ENCODE measurements at places on chromosomes 5 and 9.

DNA sequence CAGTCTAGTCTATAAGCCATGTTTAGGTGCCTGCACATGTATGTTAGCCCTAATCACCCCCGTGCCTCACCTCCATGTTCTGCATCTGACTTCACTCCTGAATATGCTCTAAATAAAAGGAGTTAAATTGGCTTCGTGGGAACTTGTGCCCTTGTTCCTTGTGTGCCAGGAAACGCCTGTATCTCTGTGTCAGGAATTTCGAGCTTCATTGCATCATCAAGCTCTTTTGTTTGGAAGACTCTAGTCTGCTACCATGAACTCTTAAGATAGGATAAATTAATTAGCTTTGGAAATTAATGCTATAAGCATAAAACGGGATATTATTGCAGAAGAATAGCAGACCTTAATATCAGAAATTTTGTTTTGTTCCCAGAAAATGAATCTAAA, 99.2 kb downstream of the ADCY2 start:
- no peak for DNase-seq

- no peak for DNase-seq
Measured at GRCh38 chr9:76462126-76462525, 3.1 kb downstream of the GCNT1 start.

DNA sequence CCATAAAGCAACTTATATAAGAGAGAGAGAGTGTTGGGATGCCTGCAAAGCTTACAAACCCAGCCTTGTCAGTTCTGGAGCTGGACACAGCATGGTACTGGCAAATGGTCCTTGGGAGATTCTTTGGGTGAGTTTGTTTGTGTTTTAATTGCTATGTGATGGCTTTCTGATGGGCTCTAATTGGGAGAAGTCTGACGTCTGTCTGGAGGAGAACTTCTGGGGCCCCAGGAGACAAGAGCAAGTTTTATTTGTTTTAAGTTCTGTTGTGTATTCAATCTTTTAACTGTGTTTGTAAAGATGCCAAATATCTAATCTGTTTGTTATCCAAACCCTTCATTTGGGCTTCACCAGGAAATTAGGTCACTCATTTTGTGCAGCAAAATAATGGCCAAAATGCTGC, 50.3 kb upstream of the AFAP1L1 start:
- DNase-seq, result no peak

DNA sequence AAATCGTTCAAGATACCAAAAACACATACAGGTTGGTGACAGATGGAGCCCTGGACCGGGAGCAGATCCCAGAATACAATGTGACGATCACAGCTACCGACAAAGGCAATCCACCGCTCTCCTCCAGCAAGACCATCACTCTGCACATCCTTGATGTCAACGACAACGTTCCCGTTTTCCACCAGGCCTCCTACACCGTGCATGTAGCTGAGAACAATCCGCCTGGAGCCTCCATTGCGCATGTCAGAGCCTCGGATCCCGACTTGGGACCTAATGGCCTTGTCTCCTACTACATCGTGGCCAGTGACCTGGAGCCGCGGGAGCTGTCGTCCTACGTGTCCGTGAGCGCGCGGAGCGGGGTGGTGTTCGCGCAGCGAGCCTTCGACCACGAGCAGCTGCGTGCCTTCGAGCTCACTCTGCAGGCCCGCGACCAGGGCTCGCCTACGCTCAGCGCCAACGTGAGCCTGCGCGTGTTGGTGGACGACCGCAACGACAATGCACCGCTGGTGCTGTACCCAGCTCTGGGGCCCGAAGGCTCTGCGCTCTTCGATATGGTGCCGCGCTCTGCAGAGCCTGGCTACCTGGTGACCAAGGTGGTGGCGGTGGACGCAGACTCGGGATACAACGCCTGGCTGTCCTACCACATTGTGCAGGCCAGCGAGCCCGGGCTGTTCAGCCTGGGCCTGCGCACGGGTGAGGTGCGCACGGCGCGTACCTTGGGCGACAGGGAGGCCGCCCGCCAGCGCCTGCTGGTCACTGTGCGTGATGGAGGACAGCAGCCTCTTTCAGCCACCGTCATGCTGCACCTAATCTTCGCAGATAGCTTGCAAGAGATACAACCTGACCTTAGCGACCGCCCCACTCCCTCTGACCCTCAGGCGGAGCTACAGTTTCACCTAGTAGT, 1.8 kb downstream of the PCDHGB3 start:
- no peak for DNase-seq

- no peak for DNase-seq
Measured at GRCh38 chr5:168269937-168270330, 21.5 kb upstream of the WWC1 start.

DNA sequence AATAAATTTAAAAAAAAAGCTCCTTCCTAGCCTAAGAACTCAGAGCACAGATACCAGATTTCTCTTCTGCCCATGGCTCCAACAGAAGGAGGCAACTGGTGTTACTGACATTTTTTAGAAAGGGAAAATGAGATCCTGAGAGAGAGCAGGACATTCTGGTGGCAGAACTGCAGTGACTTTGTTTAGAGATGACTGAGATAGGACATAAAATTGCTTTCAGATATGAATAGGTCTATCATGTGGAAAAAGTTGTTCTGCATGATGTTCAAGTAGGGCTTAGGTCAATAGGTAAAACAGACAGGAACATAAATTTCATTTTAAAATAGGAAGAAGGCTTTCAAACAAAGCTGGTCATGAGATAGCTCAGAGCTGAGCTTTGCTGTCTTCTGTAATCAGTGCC, 49.6 kb downstream of the NIPAL4 start:
- DNase-seq, result no peak

DNA sequence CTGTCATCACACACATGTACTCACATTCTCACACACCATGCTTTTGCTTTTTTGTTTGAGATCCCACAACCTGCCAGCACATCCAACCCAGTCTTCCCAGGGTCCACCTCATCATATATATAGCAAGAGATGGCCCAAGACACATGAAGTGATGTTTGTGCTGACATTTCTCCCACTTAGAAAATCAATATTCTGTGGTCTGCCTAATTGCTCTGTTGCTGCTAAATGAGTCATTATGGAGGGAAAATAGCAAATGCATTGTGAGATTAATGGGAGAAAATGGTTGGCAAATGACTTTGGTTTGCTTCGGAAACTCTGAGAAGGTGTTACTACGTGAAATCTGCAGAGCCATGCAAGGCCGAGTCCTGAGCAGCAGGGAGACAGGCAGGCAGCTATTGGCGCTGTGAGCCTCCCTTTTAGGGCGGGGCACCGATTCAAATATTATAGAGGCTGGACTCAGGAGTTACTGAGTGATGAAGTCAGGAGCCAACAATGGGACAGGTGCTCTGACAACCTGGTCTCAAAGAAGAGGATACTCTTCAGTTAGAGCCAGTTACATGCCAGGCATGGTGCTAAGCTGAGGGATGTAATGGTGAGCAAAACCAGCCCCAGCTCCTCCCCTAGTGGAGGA, 62.8 kb downstream of the DAB2IP start:
- DNase-seq, result no peak

DNA sequence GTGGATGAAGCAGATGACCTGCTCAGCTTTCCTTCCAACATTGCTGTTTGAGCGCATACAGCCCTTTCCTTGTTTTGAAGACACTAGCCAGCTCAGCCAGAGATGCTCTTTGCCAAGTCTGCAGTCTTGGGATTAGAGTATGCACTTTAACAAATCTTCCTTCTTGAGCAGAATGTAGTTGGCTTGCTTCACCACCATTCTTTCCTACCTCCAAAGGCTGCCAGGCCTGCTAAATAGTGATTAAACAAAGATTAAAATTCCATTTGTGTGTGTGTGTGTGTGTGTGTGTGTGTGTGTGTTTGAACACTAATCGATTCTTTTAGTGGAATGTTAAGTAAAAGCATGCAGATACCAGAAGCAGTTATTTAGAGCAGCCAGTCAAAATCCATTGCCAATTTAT, 97.6 kb downstream of the GALNT10 start:
- DNase-seq, result no peak

Data from NCI-H748 treated with DMSO at 0.1 percent for 48 hours (cell line).